Right cardiac atrium (tissue), 5 donors: ENCODE measurements at places on chromosomes 12 and 14. TPM values are rescaled to one million over a fixed set of nuclear protein-coding genes. Genes with fewer than 3 reads are reported as not detected.

Gene ANG
- total RNA-seq: 6.1 TPM

DNA sequence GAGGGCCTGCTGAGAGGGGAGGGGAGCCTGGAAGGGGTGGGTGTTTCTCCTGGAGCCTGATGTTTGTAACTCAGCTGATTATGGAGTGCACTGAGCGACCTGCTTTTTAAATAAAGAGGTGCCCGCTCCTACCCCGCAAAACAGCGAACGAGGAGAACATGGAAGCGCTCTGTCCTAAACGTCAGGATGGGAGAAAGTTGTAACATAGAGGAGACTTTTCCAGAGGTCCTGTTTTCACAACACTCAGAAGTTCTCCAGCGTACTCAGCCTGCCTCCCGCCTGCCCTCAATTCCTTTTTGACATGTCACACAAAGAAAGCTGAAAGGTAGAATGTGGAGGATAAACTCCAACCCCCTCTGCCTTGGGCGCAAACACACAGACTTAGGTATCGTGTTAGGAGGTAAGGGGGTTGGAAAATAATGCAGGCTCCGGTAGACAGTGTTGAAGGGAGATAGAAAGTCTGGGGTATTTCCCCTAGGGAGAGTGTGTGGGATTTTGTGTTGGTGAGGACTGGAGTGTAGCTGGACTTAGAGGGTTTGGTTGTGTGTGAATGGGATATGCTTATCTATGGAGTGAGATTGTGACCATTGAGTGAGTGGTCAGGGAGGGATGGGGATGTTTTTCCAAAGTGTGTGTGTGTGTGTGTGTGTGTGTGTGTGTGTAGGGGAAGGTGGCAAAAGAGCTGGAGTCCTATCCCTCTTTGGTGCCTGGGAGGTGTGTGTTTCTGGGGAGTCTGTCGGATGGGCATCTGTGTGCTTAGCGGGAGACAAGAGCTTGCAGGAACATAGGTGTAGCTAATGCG is 2.1 kb downstream of the NTF3 start:
- no peak for DNase-seq

GRCh38 chr12:106840243-106840642 is 65.8 kb downstream of the RIC8B start:
- DNase-seq: no peak

- DNase-seq: no peak
Measured at GRCh38 chr12:70508178-70508577, 129.1 kb downstream of the PTPRB start.

Gene TAS2R9
- not detected for total RNA-seq

- DNase-seq: no peak
Measured at GRCh38 chr12:57524814-57525614, 2.4 kb downstream of the MBD6 start.

GRCh38 chr12:103348935-103349334 is 146.8 kb downstream of the C12orf42 start:
- DNase-seq: no peak

DNA sequence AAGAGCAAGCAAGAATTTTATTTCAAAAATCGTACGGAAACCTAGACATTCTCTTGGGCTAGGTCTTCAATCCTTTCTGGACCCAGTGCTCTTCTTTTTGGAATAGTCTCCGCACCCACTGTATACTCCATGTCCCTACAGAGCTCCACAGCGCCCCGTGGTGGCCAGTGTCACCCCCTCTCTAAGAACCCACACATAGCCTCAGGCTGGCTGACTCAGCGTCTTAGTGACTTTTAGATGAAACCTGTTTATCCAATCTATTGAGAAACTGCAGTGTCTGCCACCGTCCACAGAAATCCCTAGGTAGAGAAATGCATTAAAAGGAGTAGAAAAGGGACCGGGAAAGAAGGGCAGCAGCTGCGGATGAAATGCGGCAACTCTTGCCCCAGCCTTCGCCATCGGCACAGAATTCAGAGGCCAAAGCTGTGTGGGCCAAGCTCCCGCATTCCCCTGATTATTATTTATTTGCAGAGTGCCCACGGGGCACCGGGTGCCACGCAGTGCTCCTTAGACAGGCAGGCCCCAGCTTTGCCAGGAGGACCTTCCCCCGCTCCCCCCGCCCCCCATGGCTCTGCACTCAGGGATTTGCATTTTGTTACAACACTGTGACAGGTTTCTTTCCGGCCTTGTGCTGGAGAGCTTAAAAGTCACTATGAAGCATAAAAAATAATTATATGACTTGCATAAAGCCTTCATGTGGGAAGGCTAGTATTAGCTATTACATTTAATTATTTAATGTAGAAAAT is 170.1 kb upstream of the FKBP4 start:
- DNase-seq: no peak

Gene KCNA5
- total RNA-seq: 128 TPM

DNA sequence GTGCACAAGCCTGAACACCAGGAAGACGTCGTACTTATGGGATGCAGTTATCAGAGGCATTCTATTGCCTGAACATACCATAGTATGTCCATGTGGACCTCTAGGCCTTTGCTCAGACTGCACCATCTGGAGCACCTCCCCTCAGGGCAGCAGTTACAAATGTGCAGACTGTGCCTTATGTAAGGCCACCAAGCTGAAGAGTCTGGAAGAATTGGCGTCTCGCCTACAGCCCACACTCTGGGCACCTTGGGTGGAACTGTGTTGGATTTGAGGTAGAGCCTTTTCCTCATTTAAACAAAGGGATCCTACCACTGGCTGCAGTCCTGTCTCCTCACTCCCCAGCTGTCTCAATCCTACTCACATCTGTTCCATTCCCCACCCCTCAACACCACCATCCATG is 204.3 kb upstream of the FRMD6 start:
- DNase-seq: no peak

Gene ACRBP
- 1.0 TPM for total RNA-seq

DNA sequence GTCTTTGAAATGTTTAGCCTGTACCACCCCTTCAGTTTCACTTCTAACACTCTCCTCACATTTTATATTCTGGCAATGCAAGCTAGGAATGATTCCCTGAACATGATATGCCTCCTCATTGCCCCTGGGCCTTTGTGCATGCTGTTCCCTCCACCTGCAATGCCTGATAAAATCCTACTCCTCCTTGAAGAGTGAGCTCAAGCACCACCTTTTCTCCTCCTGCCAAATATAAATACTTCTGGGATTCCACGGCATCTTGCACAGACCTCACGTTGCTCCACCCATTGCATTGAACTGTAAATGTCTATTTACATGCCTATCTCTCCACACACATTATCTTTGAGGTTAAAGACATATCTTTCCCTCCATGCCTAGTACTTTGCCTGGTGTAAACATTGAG is 21.1 kb downstream of the NKX2-1 start:
- no peak for DNase-seq

DNA sequence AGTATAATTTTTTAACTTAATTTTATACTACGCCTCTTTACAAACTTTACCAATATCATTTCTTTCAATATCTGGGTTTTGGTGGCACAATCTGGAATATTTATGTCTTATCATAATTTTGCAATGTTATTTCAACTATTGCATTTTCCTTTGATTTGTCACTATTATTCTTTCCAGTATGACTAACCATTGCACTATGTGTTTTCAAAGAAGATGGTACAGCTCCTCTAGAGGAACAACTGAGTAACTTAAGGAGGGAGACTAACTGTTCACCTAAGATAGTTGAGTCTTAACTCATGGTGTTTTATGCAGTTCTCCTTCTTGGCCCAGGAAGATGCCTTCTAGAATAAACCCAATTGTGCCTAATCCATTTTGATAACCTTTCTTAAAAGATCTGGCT is 60.5 kb upstream of the KIF21A start:
- no peak for DNase-seq

GRCh38 chr14:105503935-105504692 is 13.1 kb downstream of the TEDC1 start:
- DNase-seq: no peak
